ENCODE measurements at places on chromosomes 11 and 22.

- no peak for DNase-seq
Observed at GRCh38 chr11:30171661-30172060, 59.2 kb upstream of the FSHB start.

DNA sequence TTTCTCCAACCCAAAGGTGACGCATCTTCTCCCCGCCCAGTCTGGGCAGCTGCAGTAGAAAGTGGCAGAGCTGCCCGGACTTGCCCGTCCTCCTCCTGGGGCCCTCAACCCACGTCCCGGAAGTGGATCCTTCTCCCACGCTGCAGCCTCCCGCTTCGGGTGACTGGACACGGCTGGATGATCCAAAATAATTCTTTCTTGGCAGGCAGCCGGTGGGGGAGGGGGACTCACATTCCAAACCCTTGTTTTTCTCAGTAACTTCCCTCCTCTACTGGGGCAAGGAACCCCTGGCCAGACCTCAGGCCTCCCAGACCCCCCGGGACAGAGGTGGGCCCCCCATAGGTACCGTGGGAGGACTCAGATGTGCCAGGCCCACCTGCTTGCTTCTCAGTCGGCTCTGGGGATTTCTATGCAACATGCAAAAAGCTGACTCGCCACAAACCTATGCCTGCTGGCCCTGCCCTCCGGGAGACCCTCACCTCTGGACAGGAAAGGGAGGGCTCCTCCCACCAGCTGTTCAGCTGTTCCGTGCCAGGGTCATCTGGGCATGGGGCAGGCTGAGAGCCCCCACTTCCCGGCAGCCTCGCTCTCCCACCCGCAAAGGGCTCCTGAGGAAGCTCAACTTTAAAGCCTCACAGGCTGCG lies 1.4 kb downstream of the PLXNB2 start:
- no peak for DNase-seq

- no peak for DNase-seq
Observed at GRCh38 chr11:131157678-131158077, 212.7 kb upstream of the NTM start.

- no peak for DNase-seq
Observed at GRCh38 chr11:86458294-86459001, 83.8 kb downstream of the CCDC81 start.

DNA sequence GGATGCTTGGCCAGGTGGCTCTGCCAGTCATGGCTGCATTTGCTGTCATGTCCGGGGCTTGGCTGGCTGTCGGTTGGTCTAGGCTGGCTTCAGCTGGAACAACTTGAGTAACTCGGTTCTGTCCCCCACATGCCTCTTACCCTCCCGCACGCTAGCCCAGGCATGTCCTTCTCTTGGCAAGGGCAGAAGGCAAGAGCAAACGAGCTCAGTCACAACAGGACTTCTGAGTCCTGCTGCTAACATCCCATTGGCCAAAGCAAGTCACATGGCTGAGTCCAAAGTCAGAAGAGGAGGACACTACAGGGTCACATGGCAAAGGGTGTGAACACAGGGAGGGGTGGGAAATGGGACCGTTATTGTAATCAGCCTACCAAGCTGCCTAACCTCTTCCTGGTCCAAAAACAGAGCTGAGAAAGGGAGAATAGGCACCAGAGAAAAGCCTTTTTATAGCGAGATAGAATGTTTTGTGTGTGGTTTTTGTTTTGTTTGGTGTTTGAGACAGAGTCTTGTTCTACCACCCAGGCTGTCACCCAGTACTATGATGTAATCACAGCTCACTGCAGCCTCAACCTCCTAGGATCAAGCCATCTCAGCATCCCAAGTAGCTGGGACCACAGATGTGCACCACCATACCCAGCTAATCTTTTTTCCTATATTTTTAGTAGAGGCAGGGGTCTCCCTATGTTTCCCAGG lies 81.9 kb downstream of the MN1 start:
- DNase-seq: no peak

DNA sequence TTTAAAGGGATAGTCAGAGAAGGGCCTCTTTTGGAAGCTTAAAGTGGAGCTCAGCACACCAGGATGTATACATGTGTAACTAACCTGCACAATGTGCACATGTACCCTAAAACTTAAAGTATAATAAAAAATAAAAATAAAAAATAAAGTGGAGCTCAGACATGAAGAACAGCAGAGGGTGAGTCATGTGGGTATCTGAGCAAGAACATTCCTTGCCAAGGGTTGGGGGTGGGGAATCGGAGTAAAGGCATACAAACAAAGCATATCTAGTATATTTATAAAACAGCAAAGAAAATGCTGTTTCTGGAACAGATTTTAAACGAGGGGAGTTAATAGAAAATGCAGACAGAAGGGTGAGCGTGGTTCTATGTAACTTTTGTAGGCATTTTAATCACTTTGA lies 562.6 kb upstream of the ANO3 start:
- DNase-seq: no peak
